ENCODE measurements at places on chromosomes 16 and 17.

DNA sequence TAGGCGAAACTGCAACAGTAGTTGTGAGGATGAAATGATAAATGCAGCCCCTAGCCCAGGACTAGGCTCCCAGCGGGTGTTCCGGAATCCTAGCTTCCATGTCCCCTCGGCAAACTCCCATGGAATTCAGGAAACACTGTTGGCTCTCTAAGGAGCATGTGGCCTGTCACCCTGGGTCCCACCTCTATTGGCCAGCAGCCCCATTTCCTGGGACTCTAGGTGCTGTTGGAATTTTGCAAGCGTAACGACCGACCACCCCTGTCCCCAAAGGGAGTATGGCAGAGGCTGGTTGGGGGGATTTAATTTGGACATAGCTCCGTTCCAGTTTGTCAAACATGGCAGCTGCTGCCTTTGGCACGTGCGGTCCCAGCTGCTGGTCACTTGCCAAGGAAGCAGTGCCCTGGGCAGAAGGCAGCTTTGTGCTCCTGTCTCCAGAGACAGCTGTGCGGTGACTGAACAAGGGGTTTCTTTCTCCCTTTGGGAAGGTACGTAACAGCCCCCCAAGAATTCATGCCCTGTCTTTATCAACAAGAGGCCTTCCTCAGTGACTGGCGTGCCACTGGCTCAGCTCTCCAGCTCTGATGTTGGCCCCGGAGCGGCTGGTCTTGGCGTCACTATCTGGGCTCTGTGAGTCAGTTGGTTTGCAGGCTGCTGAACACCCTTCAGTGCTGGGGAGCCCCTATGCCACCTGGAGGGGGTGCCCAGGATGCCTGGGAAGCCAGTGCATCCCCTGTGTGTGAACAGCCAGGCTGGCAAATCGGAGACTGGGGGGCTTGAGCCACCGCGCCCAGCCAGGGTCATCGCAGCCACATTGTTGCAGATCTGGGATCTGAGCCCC is 235.2 kb upstream of the TNRC6C start:
- DNase-seq: no peak

- DNase-seq: no peak
Observed at GRCh38 chr16:35559911-35560636, 2100.7 kb downstream of the TP53TG3F start.

GRCh38 chr17:46191322-46192188 is 1.7 kb downstream of the KANSL1 start:
- DNase-seq: no peak

DNA sequence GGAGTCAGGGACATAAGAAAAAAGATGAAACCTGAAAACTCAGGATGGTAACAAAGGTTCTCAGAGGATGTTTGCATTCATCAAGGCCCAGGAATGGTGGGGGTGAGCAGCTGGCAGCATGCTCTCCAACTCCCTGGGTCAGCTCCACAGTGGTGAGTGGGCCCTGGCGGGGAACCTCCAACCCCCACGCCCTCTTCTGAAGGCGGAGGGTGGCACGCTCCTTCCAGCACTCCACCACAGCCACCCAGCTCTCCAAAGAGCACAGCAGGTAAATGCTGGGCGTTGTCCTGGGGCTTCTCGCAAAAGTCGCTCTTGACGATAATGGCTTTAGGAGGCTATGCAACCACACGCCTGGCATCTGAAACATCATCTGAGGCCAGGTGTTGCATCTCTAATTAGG is 173.8 kb downstream of the C16orf78 start:
- no peak for DNase-seq

DNA sequence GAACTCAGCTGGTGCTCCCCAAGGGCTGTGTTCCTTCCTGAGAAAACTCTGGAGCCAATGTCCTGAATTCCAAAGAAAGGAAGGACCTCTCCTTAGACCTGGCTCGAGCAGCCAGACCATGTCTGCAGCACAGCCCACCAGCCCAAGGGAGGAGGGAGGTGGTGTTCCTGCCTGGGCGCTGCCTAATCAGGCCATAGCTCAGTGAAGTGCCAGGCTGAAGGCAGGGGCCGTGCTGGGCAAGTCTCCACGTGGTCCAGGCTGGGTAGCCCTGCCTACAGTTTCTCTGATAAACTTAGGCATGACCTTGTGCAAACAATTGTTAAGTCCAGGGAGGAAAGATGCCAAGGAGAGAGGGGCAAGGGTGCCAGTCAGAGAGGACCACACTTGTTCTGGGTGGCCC is 76.8 kb downstream of the MPRIP start:
- DNase-seq: no peak

- DNase-seq: peak; percentile 85
Observed at GRCh38 chr16:68072038-68072695, 13.0 kb upstream of the NFATC3 start.

- no peak for DNase-seq
Observed at GRCh38 chr17:14922411-14922810, 342.7 kb downstream of the PMP22 start.

- peak; percentile 52 for DNase-seq
Observed at GRCh38 chr17:285751-286422, 66.7 kb downstream of the RPH3AL start.

- no peak for DNase-seq
Observed at GRCh38 chr17:35241520-35241919, 1.4 kb upstream of the SLFN5 start.

GRCh38 chr16:28826141-28826540 is 3.3 kb downstream of the ATXN2L start:
- DNase-seq: no peak

DNA sequence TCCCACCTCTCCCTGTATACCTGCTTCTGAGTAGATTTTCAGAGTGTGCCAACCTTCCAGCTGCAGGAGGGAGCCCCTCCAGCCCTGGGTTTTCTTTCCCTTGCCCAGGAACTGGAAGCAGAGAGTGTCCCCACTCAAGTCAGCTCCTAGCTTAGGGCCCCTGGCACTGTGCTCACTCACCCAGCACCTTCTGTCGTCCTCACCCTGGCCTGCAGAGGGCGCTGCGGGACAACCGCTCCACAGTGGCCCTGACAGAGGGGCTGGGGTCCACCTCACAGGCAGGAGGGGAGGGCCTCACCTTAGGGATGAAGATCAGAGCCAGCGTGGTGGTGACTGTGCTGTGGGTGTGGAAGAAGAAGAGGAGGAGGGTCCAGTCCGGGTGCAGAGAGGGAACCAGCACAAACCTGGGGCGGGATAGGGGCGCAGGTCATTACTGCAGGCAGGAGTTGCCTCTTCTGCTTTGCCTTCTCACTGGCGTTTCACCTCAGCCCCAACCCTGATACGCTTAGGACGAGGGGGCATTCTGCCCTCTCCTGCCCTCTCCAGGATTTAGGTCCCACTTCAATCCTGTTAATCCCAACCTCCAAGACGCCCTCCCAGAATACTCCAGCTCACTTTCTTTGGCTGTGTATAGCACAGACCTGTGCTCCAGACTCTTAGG is 10.0 kb downstream of the GPR179 start:
- DNase-seq: no peak

DNA sequence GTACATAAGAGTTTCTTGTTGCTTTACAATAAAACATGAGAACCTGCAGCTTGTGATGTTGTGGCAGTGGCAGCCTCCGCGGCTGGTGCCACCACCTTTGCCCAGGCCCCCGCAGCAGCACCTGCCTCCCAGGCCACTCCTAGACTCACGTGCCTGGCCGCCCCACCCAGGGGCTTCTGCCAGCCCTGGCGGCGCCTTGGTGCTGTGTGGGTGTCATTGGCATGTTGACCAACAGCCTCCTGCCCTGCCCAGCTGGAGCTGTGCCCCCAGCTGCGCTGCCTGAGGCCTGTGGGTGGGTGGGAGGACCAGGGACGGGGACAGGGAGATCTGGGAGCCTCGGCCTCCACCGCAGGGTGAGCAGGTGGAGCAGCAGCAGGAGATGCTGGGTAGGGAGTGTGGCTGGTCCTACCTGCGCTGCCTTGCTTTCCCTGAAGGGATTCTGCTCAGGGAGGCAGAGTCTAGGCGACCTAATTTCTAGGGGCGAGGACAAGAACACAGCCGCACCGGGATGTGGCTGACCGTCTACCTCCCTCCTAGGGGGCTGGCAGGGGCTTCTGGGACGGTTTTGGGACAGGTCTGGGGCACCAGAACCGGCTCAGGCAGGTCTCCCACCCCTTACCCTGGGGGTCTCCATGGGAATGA is 428 bp upstream of the DNASE1L2 start:
- no peak for DNase-seq

- DNase-seq: peak; percentile 38
Observed at GRCh38 chr17:42289611-42290181, 1.4 kb downstream of the STAT5A start.

- no peak for DNase-seq
Observed at GRCh38 chr16:9327253-9327652, 235.8 kb downstream of the HAPSTR1 start.

DNA sequence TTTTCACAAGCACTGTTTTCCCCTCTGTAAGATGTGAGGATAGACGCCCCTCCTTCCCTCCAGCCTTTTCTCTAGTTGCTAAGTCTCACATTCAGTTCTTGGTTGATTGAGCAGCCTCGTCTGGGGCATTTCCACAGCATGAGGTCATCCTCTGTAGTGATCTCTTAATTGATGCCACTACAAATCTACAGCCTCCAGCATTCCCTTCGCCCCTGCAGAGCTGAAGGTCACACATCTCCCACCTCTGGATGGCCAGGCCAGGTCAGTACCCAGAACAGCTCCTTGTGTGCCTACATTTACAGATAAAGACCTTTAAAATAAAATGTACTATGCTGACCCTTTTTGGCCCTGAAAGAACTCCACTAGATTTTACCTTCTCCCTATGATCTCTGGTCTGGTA is 32.5 kb upstream of the CDH11 start:
- DNase-seq: no peak

GRCh38 chr17:67136191-67137025 is 92.1 kb downstream of the CACNG1 start:
- DNase-seq: no peak

DNA sequence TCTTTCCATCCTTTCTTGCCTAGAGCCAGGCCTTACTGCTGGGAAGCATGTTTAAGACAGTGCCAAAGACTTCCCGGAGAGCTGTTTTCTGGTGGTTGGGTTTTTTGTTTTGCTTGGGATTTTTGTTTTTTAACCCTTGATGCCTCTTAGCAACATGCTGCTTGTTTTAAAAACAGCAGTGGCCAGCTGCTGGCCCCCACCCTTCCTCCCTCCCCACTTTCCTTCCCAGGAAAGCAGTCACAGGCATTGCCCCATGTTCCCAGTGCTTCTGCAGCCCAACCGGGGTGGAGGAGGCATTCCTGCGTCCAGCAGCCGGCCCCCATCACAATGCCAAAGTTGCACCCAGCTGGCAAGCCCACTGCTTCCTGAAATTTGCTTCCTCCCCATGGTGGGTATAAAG is 12.6 kb downstream of the TMEM132E start:
- DNase-seq: no peak

DNA sequence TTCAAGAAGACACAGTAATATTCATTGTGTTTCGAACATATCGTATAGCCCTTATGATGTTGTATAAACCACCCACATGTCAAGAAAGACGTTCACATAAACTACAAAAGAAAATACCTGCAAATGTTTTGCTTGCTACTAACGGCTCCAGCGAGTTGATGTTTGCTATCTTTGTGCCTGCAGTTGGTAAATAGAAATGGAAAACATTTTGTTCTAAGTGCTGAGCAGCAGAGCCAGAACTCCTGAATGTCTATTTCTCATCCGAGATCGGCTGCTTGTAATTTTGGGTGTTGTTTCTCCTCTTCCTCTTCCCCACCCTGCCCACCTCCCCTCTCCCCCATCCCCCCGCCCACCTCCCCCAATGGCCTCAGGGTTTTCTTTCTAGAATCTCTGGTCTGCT is 5.0 kb downstream of the SYT17 start:
- DNase-seq: no peak

DNA sequence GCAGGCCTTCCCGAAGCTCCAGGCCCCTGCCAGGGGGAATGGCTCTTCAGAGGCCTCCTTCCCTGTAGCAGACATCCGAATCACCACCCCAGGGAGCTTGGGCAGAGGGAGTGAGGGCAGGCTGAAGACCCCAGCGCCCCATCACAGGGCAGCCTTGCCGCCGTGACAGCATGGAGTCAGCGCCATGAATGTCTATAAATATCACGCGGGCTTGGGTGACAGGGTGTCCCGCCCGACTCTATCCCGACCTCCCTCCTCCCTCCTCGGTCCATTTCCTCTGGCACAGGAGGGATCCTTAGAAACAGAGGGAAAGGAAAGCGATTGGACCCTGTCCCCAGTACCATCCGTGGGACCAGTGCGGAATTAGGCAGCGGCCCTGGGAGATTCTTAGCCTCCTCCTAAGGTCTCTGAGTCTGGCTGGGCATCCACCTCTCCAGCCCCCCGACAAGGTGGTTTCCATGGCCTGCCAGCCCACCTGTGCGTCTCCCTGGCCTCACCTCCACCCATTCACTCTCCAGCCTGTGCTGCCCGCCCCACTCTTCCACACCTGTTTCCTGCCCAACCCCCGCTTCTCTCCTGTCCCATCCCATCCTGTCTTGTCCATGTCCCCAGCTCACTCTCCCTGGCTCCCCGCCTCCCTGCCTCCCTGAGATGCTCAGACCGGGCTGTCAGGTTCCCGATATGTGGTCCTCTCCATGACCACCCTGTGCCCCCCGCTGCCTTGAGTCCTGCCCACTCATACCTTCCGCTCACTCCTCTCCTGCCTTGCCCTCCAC is 5.1 kb downstream of the ATP2A1 start:
- DNase-seq: peak; percentile 53

- no peak for DNase-seq
Observed at GRCh38 chr17:49575679-49576087, at the start of gene NXPH3. NXPH3 (plus strand) TSS chr17:49575871; CDS start chr17:49576220, 349 bp downstream.

DNA sequence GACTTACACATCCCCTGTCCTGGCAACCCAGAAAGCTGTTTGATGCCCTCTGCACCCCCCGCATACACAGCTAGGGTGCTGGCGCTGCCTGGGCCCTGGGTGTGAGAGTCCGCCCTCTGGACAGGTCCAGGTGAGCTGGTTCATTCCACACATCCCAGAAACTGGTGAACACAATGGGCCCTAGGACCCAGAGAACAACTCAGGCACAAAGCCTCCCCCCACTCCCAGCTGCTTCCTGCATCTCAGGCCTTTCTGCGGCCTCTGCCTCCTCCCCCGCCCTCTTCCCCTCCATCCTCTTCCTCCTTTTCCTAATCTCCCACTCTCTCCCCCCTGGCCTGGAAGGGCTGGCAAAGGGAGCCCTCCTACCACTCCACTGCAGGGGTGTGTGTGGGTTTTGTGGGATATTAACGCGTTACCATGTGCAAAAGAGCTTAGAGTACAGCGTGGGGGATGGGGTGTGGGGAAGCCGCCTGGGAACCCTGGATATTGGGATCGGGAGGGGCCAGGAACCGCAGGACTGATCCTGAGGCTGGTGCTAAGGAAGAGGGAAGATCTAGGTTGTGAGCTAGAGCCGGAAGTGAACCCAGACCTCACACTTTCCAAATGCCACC is 1.6 kb upstream of the PPP1R9B start:
- DNase-seq: peak; percentile 95

GRCh38 chr17:35256629-35257028 is 13.8 kb downstream of the SLFN5 start:
- DNase-seq: no peak
